ENCODE measurements at places on chromosomes 7 and 10.

DNA sequence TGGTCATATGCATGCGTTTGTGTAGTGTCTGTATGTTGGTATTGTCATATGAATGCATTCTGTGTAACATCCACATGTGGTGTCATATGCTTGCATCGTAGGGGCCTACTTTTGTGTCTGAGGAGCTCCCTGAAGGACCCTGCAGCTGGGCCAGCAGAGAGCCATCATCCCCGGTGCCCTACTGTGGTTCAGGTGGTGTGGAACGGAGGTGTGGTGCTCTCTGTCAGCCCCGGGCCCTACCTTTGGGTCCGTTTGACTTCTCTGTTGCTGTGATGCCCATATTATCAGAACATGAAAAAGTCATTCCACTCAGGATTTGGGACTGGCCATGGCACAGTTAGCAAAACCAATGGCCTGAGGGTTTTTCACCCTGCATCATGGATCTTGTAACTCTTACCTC lies 217.9 kb downstream of the ADARB2 start:
- no peak for DNase-seq

DNA sequence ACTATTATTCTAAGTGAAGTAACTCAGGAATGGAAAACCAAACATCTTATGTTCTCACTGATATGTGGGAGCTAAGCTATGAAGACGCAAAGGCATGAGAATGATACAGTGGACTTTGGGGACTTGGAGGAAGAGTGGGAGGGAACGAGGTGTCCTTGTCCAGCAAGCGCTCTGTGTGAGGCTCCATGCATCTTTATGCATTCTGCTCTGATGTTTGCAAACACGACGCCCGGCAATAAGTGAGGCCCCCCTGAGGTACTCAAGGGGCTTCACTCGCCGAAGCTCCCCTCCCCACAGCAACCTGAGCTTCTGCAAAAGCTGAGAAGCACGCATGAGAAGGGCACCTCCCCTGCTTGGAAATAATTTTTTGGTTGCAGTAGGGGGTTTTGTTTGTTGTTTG lies 103.3 kb downstream of the LHPP start:
- DNase-seq, result no peak

DNA sequence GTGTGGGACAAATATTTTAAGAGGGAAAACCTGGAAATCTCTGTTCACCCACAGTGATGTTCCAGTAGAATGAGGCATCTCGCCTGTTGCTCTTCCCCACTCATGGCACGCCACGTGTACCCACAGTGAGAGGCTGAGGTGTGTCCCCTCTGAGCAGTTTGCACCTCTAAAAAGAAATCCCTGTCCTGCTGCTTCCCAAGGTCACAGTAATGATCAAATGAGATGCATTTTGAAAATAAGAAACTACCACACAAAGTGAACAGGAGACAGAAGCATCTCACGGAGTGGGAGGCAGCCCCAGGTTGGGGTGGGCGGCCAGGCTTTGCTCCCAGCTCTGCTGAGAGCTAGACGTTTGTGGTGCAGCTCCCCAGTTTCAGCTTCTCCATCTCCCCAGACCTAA lies 12.4 kb upstream of the ZNF777 start:
- no peak for DNase-seq

DNA sequence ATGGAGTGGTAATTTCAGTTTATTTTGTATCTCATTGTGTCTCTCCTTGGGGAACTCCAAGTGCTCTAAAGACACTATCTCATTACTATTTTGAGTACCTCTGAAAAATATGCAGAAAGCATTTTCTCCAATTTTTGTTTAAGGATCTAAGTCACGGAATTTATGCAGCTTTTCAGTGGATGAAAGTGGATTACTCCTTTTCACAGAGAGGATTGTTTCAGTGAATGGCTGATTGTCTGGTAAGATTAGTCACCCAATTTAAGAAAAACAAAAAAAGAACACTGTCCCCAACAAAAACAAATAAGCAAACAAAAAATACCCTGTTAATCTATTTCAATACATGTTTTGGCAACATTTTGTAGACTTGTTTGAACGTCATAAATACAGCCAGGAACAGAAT lies 338.3 kb upstream of the TEX47 start:
- DNase-seq, result no peak

DNA sequence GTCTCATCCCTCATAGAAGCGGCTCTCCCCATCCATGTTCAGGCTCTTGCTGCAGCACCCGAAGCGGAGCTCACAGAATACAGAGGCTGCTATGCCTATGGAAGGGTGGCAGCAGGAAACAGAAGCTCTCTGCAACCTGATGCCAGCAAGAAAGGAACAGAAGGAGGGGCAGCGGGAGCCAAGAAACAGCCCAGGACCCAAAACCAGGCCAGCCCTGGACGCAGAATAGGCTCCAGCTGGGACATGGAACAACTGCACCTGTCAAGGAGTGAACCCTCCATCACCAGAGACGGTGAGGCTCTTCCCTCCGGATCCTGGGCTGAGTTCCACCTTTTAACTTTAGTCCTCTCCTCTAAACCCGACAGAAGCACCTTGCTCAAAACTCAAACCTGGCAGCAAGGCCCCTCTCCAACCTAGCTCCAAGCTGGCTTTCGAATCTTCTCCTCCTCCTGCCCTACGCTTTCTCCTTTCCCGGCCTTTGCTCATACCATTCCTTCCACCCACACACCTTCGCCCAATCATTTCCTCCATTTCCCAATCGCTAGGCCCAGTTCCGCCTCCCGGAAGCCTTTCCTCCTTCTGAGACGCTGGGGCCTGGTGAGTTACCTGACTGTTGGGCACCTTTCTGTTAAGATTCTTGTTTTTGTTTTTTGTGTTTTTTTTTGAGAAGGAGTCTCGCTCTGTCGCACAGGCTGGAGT lies 122.8 kb upstream of the ZNF92 start:
- DNase-seq, result no peak

Measured in activated naive CD4-positive, alpha-beta T cell treated with anti-CD3 and anti-CD28 coated beads, Interleukin-2, amount 50 U/mL, for 72 hours (primary cell).